ENCODE measurements at places on chromosomes 2 and 18. TPM values are rescaled to one million over a fixed set of nuclear protein-coding genes. Genes with fewer than 3 reads are reported as not detected.

- DNase-seq: no peak
These were observed 383.7 kb upstream of the SLC14A2 start for GRCh38 chr18:45231617-45232016.

- DNase-seq: peak; percentile 58
These were observed at the start of gene SH3YL1 for GRCh38 chr2:263774-264492. Gene SH3YL1, minus strand, starts transcription at chr2:264032. Its CDS starts 48 bp downstream, at chr2:263984.

The VWC2L gene
- total RNA-seq: not detected

The FBXO48 gene
- total RNA-seq: 1.2 TPM

- no peak for DNase-seq
These were observed 11.7 kb upstream of the NABP1 start for GRCh38 chr2:191666226-191666625.

The PLGLB1 gene
- 8.6 TPM for total RNA-seq

DNA sequence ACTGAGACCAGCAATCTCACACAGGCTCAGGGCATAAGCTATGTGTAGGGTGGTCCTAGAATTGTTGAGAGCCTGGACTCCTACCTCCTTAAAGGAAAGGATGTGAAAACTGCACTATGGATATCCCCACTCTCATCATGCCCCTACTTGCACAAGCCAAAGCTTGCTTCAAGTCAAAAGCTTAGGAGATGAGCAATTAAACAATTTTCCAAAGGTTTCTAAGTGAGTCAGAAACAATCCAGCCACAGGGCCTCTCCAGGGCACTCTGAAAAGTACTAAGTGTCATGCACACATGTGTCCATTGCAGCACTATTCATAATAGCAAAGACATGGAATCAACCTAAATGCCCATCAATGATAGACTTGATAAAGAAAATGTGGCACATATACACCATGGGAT lies 215.4 kb downstream of the AFF3 start:
- no peak for DNase-seq

The ALLC gene
- total RNA-seq: 0.16 TPM

- no peak for DNase-seq
These were observed 26.8 kb downstream of the TUBB6 start for GRCh38 chr18:12334863-12335262.

The PLCL1 gene
- 41.1 TPM for total RNA-seq

The RIT2 gene
- total RNA-seq: not detected

- no peak for DNase-seq
These were observed 99.1 kb downstream of the SETBP1 start for GRCh38 chr18:44779753-44780292.

GRCh38 chr2:224381521-224382279 lies 20.2 kb downstream of the FAM124B start:
- no peak for DNase-seq

DNA sequence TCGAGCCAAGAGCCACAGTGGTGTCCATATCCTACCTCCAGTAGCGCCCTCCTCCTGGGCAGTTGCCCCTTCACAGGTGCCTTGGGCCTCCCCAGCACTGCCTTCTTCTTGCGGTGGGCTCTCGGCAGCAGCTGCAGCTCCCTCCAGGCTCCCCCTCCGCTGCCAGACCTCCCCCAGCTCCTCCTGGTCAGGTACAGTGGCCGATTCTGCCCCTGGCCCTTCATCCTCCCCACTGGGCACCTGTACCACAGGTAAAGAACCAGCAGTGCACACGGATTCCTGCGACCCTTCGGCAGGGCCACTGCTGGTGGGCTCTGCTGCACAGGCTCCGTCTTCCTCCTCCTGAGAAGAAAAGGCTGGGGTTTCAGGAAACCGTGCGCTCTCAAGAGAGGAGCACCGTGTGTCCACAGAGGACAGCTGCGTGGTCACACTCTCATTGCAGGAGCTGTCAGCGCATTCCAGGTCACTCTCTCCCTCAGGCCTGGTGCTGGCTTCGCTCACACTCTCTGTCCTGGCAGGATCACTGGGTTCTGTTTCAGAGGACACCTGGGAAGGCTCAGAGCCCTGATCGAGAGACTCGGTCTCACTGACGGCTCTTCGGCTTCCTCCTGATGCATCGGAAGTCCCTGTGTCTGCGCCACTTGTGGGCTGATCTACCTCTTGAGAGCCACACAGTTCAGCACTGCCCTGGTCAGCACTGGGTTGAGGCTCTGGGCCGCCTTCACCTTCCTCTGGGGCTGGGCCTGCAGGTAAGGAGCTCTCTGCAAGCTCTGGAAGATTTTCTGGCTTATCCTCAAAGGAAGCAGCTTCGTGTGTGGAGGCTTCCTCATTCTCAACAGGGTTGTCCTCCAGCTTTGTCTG lies 147.4 kb upstream of the STK17B start:
- no peak for DNase-seq

The SERPINB11 gene
- total RNA-seq: not detected

GRCh38 chr2:181683518-181684453 lies 3.5 kb upstream of the NEUROD1 start:
- DNase-seq: no peak

GRCh38 chr18:76212960-76213359 lies 282.1 kb downstream of the ZNF516 start:
- no peak for DNase-seq

GRCh38 chr2:119517433-119517832 lies 6.8 kb downstream of the SCTR start:
- DNase-seq: no peak

GRCh38 chr2:60475123-60475830 lies 78.2 kb downstream of the BCL11A start:
- no peak for DNase-seq

Data from progenitor cell of endocrine pancreas (in vitro differentiated cells).